ENCODE measurements at places on chromosomes 2 and 18.

- DNase-seq: no peak
Observed at GRCh38 chr2:18924886-18925285, 335.5 kb upstream of the NT5C1B start.

- DNase-seq: peak; percentile 43
Observed at GRCh38 chr2:96315400-96316071, 9.6 kb upstream of the ITPRIPL1 start.

DNA sequence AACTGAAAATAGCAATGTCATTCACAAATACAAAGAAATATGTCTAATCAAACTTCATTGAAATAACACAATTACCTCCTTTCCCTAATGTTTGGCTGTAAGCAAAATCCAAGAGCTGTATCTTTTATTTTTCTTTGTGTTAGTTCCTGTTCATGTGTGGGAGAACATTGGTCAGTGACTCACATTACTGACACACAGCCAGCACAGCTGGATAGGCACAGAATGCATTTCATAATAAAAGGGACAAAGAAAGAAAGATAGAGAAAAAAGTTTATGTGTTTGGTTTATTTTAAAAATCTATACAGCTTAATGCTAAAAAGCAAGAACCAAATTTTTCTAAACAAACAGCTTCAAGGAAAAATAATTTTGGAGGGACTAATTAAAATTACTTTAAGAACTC is 185.6 kb upstream of the COL3A1 start:
- DNase-seq: no peak

DNA sequence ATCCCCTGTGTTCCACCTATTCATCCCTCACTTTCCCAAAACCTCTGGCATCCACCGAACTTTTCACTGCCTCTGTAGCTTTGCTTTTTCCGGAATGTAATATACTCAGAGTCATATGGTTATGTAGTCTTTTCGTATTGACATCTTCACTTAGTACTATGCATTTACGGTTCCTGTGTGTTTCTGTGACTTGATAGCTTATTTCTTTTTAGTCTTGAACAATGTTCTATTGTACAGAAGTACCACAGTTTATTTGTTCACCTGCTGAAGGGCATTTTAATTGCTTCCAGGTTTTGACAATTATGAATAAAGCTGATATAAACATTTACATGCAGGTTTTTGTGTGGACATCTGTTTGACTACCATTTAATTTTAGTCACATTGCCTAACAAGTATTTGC is 154.7 kb upstream of the DOK6 start:
- DNase-seq: no peak

- DNase-seq: no peak
Observed at GRCh38 chr2:46329803-46330775, 32.9 kb downstream of the EPAS1 start.

GRCh38 chr2:136395582-136395981 is 277.6 kb upstream of the CXCR4 start:
- no peak for DNase-seq

DNA sequence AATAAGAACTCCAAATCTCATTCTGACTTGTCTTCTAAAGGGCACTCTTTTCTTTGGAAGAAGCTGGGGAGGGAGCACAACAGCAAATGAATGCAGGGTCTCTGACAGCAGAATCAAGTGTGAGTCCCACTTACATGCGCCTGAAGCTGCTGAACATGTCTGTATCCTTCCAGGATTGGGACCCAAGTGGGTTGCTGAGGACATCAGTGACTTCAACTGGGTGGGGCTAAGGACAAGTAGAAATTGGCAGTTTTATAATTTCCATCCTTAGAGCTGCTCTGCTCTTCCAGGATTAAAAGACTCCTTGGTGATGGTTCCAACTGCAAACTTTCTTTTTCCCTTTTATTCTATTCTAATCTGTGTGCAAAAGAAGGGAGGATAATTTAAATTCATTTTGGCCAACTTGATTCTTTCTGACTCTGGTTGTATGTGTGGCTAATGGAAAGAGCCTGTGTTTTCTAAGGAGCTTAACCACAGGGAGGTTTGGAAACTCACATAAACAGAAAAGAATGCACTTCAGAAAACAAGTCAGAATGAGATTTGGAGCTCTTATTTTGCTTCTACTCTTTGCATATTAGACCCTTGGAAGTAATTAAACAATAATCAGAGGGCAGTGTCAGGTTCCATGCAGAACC is 20.6 kb downstream of the ANTXR1 start:
- no peak for DNase-seq

- no peak for DNase-seq
Observed at GRCh38 chr2:6947929-6948676, 30.9 kb downstream of the RNF144A start.

GRCh38 chr2:114925296-114926255 is 483.1 kb downstream of the DPP10 start:
- no peak for DNase-seq

- no peak for DNase-seq
Observed at GRCh38 chr18:23827681-23828080, 138.4 kb downstream of the LAMA3 start.

DNA sequence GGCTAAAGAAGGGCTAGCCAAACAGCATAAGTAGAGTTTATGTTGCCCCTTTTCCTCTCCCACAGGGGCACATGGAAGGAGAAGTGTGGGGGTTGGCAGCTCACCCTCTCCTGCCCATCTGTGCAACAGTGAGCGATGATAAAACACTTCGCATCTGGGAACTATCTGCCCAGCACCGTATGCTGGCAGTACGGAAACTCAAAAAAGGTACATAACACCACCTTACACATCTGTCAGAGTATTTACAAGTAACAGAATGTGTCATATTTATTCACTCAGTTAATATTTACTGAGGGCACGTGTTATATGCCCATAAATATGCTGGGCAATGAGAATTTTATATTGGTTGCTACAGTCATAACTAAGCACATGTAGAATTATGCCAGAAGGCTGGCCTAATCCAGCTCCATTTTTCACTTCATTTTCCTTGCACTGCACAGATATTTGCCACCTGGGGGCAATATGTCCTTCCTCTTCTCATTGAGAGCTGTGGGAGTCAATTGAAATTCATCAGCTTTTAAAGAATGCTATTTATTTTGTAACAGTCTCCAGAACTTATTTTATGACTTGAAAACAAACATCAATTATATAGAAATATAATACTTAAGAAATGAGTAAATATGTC is 150.6 kb downstream of the RTN4 start:
- peak; percentile 30 for DNase-seq

GRCh38 chr18:36388310-36388709 is 90.8 kb downstream of the FHOD3 start:
- DNase-seq: no peak

DNA sequence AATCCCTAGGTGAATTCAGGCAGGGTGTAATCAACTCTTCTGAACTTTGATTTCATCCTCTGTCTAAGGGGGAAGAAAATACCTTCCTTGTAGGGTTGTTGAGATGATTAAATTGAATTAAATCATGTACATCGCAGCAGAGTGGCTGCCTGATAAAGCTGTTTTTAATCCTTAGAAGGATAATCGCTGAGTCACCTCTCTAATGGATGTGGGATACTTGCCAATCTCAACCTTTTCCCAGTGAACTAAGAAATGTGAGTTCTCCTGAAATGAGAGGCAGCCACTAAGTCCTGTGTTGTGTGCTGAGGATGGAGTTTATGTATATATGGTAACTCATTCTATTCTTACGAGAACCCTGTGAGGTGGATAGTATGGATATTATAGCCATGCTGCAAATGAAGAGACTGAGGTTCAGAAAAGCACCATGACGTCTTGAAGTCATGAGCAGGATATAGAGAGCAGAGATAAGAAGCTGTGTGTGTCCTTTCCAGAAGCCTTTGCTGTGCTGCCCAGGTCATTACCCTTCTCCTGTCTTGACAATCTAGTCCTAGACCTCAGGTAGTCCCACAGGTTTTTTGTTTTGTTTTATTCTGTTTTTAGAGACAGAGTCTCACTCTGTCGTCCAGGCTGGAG is 93.3 kb downstream of the HNRNPLL start:
- DNase-seq: no peak

DNA sequence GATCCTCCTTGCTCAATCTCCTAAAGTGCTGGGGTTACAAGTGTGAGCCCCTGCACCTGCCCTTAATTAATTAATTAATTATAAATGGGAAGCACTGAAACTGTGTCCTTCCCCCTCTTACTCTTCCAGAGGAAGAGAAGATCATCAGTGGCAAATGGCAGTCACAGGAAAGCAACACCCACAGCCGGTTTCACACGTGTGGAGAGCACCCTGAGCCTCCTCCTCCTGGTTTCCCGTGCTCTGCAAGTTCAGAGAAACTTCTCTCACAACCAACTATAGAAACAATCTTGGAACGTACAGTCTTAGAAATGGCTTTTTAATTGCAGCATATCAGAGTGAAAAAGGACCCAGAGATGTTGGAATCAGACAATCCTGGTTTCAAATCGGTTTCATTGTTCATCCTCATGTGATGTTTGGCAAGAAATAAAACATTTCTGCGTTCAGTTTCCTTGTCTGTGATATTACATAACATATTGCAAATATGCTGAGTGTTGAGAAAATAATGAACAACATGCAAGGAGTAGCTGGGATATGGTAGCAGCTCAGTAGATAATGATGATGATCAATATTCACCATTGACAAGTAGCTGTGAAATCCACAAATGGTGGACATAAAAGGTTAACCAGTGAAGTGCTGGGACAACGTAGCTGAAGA is 141.0 kb upstream of the KCTD1 start:
- DNase-seq: no peak

GRCh38 chr2:113240915-113241911 is 37.5 kb downstream of the PAX8 start:
- peak; percentile 87 for DNase-seq

DNA sequence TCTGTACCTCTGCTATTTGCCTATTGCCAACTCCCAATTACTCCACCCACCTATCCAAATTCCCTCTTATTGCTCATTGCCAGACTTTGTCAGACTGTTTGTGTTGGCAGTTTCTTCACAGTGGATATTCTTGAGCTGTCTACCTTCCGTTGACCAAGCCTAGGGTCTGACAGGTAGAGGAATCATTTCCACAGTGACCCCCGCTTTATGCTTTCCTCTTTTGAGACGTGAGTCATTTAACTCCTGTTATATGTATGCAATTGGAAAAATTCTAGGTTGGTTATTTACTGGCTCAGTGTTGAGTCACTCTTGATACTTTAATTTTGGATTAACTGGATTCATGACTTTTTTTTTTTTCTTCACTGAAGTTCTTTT is 187.7 kb downstream of the IRS1 start:
- DNase-seq: no peak

- DNase-seq: no peak
Observed at GRCh38 chr2:207881902-207882301, 112.2 kb upstream of the FZD5 start.

DNA sequence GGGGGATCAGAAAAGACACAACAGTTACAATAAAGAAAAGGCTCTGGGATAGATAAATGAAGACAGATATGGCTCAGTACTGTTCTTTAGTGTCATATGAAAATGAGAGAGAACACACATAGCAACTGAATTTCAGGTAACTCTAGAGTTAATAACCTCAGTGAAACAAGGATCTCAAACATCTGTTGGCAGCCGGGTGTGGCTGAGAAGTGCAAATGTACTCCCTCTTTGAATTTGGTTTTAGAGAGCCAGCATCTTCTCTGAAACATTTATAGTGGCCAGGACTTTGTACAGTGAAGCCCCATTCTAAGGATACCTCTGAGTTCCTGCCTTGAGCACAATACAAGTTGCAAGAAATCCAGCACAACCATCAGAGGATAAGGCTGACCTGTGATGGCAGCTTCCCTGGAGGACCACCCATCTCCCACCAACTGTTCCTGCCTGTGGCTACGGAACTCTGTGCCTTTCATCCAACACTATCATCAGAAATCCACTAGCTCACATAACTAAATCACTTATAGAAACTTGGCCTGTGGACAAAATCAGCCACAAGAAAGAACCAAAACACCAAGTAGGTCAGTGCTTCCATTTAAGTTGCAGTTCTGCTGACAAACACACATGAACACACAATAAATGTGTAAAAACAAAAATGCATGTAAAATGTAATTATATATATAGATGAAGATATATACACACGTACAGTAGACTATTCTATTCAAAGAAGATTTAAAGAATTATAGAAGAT is 37.3 kb upstream of the PEX13 start:
- no peak for DNase-seq

- DNase-seq: peak; percentile 10
Observed at GRCh38 chr2:8148260-8149006, 533.4 kb upstream of the ID2 start.

- DNase-seq: no peak
Observed at GRCh38 chr2:216770717-216771116, 75.4 kb upstream of the IGFBP5 start.

- DNase-seq: no peak
Observed at GRCh38 chr2:238146884-238147544, 8.5 kb downstream of the KLHL30 start.

- no peak for DNase-seq
Observed at GRCh38 chr2:32680942-32681341, 53.1 kb downstream of the TTC27 start.

DNA sequence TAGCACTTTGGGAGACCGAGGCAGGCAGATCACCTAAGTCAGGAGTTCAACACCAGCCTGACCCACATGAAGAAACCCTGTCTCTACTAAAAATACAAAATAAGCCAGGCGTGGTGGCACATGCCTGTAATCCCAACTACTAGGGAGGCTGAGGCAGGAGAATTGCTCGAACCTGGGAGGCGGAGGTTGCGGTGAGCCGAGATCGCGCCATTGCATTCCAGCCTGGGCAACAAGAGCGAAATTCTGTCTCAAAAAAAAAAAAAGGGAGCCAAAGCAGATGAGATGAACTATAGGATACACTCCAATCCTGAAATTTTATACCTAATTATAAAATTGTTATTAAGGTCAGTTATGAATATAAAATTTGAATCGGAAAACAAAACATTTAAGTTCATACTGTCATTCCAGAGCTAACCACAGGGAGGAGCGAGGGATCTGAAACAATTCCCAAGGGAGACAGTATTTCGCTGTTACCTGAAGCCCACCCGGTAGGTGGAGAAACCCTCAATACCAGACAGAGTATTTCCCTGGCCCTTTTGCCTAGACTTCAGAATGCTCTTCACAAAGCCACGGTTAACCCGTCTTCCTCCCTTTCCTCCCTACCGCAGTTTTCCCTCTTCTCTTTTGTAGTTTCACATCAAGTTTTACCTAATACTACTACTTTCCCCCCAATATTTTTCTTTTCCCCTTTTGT is 1.4 kb downstream of the PPM1G start:
- peak; percentile 90 for DNase-seq

DNA sequence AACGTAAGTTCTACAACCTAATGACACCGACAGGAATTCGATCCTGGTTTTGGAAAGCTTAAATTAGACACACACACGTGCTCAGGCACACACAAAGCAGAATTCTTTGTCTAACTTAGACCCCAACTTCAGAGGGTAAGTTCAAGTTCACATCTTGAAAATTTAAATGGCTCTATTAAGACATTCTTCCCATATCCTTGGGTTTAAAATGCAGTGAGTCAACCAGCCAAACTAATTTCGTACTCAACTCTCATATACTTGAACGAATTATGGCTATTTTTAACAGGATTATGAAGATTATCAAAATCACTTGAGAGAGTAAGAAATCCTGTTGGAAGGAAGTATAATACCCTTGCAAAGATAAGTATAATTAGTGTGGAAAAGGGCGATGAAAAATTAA is 53.2 kb upstream of the ARL4C start:
- DNase-seq: no peak

- DNase-seq: no peak
Observed at GRCh38 chr2:164821338-164821737, 20.3 kb downstream of the COBLL1 start.

Measured in mesendoderm (in vitro differentiated cells).